ENCODE measurements at places on chromosomes 2 and 18.

DNA sequence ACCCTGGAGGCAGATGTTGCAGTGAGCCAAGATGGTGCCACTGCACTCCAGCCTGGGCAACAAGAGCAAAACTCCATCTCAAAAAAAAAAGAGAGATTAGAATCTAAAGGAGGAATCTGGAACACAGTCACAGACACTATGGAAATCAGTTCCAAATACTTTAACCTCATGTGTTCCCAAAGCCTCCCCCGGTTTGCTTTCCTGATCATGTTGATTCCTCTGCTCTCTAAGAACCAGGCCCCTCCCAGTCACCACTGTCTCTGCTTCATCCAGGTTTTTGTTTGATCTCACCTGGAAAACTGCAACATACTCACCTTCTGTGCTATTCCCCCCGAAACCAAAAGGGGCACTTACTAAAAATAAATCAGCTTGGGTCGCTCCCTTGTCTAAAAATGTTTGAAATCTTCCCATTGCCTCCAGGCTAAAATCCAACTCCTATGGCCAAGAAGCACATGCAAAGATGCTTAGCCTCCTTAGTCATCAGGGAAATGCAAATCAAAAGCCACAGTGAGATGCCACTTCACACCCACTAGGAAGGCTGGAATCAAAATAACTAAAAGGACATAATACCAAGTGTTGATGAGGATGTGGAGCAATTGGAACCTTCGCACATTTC is 6.2 kb upstream of the NEU2 start:
- DNase-seq: no peak

DNA sequence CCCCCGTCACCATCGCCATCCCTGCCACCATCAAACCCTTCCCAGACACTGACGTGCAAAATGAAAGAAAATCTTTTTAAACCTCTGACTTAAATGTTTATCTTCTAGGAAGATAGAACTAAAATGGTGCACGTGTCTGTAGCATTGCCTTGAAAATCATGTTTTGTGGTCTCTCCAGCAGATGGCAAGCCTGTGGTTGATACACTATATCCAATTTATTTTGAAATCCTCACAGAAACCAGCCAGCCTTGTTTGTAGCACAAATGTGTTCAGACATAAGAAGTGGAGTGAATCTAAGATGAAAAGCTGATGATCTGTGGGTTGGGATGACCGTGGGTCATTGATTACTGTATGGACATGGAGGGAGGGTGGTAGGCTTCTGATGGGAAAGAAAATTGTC is 436.2 kb upstream of the SMIM21 start:
- no peak for DNase-seq

GRCh38 chr2:176561706-176562105 is 292.5 kb downstream of the MTX2 start:
- no peak for DNase-seq

DNA sequence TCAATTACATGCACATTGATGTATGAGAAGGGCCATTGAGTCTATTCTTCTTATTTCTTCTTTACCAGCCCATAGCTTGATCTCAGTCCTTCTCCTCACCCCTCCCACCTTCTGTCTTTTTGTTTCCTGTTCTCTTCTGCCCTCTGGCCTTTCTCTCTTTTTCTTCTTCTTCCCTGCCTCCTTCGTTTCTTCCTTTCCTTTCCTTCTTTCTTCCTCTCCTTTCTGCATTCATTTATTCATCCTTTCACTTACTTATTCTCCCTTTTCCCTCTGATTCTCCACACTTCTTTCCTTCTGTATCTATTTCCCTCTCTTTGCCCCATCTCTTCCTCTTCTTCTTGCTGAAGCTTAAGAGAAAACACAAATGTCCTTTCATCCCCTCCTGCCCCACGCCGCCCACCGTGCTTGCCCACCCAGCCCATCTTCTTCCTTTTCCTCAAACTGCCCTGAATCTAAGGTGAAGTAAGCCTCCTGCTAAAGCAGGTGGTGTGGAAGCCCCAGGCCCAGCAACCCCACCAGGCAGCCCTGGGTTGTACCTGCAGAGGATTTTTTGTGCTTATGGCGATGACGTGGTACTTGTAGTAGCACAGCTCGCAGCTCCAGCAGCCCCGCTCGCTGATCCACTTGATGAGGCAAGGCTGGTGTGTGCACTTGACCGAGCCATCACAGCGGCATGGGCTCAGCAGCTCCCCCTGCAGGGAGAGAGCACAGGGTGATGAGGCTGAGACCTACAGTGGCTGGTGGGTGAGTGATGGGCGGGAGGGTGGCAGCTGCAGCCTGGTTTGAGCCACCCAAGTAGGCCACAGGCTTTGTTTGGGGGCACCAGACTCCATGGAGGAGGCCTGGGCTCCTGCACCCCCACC is 89.0 kb downstream of the MARCHF4 start:
- peak; percentile 95 for DNase-seq

DNA sequence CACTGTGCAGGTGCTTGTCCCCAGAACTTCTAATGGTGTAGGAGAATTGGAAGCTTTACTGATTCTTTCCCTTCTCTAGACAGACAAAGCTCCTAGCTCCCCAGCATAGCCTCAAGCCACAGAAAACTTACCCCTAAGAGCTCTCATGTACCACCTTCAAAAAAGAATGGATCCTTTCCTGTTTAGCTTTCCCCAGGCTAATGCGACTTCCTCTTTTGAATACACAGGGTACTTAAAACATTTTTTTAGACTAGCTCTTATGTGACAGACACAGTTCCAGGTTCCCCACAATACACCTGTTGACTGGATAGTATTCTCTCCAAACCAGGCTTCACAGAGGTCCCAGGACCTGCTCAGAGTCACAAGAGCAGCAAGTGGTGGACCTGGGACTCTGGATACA is 8.3 kb downstream of the CTAGE1 start:
- DNase-seq: no peak

- no peak for DNase-seq
Observed at GRCh38 chr18:11663439-11664029, 25.5 kb upstream of the GNAL start.

DNA sequence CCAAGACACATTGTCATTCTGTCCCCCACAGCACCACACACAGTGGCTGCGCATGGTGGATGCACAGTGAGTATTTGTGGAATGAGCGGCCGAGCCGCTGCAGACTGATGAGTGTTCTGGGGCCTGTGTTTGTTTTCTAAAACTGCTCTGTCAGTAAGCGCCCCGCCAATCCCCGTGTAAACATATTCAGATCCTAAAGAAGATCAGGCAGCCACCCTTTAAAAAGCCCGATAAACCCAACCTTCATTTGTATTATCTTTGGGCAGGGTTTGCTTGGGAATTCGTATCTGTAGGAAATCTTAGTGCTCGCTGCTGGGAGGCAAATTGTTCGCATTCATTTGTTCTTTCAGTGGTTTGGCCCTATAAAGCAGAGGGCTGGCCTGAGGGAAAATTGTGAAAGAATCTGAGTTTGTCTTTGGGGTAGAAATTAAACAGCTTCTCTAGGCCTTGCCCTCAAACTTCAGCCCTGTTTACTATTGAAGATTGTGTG is 68.6 kb downstream of the TGOLN2 start:
- no peak for DNase-seq

GRCh38 chr2:187614756-187615155 is 60.5 kb upstream of the TFPI start:
- no peak for DNase-seq

GRCh38 chr2:197628043-197628500 is 47.3 kb downstream of the RFTN2 start:
- DNase-seq: no peak

DNA sequence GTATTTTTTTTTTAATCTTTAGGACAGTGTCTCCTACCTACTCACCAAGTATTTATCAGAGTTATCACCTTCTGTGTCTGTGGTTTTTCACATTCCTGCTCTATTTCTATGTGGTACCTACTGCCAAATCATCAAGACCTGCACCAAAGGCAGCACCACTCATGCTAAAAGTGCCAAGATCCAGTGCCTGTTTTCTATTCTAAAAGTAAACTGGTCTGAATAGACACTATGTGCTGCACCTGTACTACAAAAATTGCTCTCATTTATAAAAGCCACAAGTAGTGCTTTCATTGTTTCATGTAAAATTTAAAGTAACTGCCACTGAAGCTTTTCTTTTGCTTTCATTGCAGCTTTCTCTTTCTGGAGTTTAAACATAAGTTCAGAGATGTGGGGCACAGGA is 103.9 kb upstream of the GULP1 start:
- DNase-seq: no peak

GRCh38 chr2:11788461-11789124 is 42.2 kb downstream of the LPIN1 start:
- DNase-seq: no peak

- DNase-seq: no peak
Observed at GRCh38 chr18:31088532-31088931, 13.7 kb downstream of the DSC2 start.

GRCh38 chr2:190840569-190841172 is 40.0 kb upstream of the GLS start:
- DNase-seq: no peak

- DNase-seq: peak; percentile 38
Observed at GRCh38 chr2:51247252-51247805, 215.4 kb upstream of the NRXN1 start.

- DNase-seq: peak; percentile 13
Observed at GRCh38 chr2:241943961-241944575, 74.5 kb downstream of the RTP5 start.

GRCh38 chr2:202950592-202950991 is 38.5 kb downstream of the CARF start:
- no peak for DNase-seq

DNA sequence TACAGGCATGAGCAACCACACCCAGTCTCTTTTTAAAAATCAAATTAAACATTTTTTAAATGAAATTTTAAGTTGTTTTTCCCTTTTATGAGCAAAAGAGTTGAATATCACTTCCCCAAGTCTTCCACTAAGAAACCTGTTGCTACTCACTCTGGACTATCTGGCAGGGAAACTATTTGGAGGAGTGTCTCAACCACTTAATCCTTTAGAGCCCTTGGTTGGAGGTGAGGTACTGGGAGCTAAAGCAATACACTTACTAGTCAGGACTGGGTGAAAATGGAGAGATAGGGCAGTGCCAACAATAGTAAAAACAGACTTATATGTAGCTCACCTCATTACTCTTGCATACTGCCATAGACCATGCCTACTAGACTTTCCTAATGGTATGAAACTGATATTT is 135.5 kb downstream of the RND3 start:
- DNase-seq: no peak

DNA sequence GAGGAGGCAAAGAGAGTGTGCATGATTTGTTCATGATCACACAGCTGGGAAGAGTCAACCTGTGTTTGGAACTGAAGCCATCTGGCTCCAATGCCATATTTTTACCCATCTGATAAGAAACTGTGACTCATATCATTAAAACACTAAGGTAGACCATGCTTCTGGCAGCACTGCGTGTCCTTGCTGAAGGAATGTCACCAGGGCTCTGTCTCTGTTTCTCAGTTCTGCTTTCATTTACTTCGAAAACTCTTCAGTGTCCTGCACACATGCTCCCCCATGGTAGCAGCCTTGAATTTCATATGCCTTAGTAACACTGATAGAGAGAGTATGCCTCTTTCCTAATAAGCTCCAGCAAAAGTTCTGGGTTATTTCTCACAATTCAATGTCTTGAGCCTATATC is 830.4 kb downstream of the DCDC2C start:
- DNase-seq: no peak

DNA sequence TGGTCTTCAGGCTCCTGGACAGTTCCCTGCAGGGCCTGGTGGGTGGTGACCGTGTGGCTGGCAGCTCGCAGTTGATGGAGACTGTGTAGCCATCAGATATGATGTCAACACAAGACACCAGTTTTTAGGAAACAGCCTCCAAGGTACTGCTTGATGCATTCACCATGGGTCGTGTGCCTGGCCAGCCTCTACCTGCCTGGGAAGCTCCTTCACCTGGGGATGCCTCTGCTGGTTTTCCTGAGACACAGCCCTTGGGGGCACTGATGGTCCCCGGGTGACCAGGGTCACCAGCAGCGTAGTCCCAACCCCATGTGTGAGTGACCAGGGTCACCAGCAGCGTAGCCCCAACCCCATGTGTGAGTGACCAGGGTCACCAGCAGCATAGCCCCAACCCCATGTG is 33.6 kb upstream of the KCNG2 start:
- no peak for DNase-seq

DNA sequence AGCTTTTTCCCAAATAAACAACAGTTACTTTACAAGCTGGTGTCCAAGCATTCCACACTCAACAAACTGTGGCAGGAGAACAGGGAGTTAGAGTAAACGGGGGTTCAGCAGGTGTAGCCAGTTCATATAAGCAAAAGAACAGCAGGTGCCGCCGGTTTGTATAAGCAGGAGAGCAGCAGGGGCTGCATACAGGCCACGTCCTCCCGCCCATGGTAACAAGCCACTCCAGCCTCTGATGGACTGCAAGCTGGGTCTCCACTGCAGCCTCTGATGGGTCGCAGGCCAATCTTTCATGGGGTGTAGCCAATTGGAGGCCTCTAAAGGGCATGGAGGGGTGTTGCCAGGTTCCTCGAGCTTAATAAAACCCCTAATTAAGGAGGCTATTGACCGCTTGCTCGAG is 189.3 kb downstream of the ANKRD30B start:
- no peak for DNase-seq

GRCh38 chr2:204019572-204020501 is 83.3 kb downstream of the ICOS start:
- DNase-seq: no peak

DNA sequence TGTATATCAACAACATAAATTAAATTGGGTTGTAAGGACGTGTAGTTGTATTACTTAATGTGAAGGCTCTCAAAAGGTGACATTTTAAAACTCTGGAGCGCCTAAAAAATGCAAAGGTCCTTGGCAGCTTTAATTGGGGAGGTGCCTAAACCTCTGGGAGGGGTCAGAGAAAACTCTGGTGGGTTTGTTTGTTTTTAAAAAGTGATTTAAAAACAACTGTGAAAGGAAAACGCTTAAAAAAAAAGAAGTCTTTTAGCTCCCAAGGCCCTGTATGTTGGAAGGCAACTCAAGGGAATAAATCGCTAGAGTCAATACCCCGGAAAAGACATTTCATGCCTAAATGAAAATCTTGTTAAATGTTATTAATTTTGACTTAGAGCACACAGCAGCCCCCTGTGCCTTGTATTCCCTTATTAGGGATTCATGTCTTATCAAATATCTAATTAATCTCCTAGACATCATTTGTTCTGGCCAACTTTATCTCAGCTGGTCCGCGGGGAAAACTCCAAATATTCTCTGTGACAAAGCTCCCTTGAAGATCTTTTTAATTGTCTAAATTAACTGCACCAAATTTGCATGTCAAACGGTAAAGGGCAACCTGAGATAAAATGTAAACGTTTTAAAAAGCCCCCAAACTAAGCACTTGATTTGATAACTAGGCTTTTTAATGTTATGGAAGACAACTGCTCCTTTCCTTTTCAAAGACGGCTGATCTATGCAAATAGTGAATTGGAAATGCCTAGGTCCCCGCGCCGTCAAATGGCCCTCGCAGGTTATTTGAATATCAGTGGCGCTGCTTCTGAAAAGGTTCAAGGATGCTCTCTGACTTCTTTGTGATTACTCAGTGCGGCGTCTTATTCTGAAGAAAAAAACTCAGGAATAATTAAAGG is 4.2 kb downstream of the SP9 start:
- peak; percentile 73 for DNase-seq

GRCh38 chr2:150134223-150134857 is 353.1 kb downstream of the RND3 start:
- no peak for DNase-seq

Data from H9 (cell line).